ENCODE measurements at places on chromosomes 5 and 9. TPM values are rescaled to one million over a fixed set of nuclear protein-coding genes. Genes with fewer than 3 reads are reported as not detected.

The OSMR gene
- 4.4 TPM for total RNA-seq

The FAM170A gene
- not detected for total RNA-seq

The BAAT gene
- total RNA-seq = 0.66 TPM

The DRD1 gene
- total RNA-seq = under 0.01 TPM

The HMCN2 gene
- total RNA-seq = 3.4 TPM

The FBN2 gene
- 110 TPM for total RNA-seq

DNA sequence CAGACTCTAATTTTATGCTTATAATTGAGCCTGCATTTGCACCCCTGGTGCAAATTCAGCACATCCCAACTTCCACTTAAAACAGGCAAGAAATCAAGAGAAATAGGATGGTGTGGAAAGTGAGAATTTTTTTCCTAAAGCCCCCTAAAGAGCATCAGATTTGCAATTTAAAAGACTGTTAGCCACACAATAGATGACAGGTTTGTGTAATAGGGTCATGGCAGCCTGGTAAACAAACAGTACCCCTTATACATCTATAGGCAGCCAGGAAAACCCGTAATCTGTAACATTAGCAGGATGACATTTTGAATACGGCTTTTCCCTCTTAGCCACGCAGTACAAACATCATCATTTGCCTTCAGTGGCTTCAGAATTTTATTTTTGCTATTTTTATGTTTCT, 17.2 kb downstream of the EBF1 start:
- no peaks in the 10 kb centered on the region for H3K27me3 ChIP-seq
- no peaks in the 10 kb centered on the region for H3K4me1 ChIP-seq
- H3K27ac ChIP-seq = no peak overlapping the region
- DNase-seq = no peak

GRCh38 chr5:132492386-132493125, 2.0 kb upstream of the IRF1 start:
- peaks cover 16% of the 10 kb centered on the region for H3K36me3 ChIP-seq
- no peak overlapping the region for H3K4me3 ChIP-seq
- peaks cover 2% of the 10 kb centered on the region for H3K27me3 ChIP-seq
- DNase-seq = peak; percentile 3

GRCh38 chr9:37339923-37340322, 82.6 kb upstream of the GRHPR start:
- no peak overlapping the region for H3K4me3 ChIP-seq
- H3K4me1 ChIP-seq = no peaks in the 10 kb centered on the region
- H3K27ac ChIP-seq = no peak overlapping the region
- H3K36me3 ChIP-seq = no peaks in the 10 kb centered on the region
- DNase-seq = no peak

DNA sequence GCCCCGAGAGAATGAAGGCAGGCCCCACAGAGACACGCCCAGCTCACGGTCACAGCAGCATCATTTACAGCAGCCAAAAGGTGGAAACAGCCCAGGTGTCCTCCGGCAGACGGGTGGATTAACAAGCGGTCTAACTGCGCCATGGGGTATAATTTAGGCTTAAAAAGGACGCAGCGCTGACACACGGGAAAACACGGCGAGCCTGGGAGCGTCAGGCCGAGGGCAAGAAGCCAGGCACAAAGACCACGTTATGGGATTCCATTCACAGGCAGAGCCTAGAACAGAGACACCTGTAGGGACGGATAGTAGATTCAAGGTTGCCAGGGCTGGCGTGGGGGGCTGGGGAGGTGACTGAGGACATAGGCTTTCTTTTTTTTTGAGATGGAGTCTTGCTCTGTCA, 36.9 kb upstream of the TMEM250 start:
- no peak overlapping the region for H3K4me3 ChIP-seq
- peaks cover 54% of the 10 kb centered on the region for H3K27me3 ChIP-seq
- H3K4me1 ChIP-seq = no peaks in the 10 kb centered on the region
- no peak for DNase-seq
- no peaks in the 10 kb centered on the region for H3K36me3 ChIP-seq

DNA sequence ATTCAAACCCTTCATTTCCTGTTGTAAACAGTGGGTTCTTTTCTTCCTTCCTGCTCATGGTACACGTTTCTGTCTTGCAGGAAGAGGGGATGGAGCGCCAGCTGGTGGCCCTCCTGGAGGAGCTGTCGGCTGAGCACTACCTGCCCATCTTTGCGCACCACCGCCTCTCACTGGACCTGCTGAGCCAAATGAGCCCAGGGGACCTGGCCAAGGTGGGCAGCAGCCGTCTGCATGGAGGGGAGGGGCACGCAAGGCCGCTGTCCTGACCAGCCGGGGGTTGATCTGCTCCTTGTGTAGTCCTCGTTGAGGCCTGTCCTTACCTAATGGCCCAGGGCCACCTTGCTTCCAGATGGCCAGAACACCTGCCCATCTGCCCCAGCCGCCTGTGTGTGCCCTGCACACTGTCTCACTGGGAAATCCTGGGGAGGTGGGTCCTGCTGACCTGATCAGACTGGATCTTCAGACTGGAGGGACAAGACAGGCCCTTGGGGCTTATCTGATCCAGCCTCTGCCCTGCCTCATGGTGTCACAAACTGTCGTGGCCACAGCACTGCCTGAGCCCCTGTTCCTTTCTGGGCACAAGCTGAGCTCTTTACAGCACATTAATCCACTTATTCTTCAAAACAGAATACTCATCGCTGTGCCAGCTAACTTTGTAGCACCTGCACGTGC, 44.7 kb downstream of the LRSAM1 start:
- H3K4me3 ChIP-seq = no peak overlapping the region
- no peak overlapping the region for H3K27ac ChIP-seq
- peaks cover 73% of the 10 kb centered on the region for H3K36me3 ChIP-seq
- peaks cover 29% of the 10 kb centered on the region for H3K4me1 ChIP-seq

GRCh38 chr5:151222054-151222789, 1.7 kb downstream of the CCDC69 start:
- peaks cover 3% of the 10 kb centered on the region for H3K36me3 ChIP-seq
- DNase-seq = no peak

DNA sequence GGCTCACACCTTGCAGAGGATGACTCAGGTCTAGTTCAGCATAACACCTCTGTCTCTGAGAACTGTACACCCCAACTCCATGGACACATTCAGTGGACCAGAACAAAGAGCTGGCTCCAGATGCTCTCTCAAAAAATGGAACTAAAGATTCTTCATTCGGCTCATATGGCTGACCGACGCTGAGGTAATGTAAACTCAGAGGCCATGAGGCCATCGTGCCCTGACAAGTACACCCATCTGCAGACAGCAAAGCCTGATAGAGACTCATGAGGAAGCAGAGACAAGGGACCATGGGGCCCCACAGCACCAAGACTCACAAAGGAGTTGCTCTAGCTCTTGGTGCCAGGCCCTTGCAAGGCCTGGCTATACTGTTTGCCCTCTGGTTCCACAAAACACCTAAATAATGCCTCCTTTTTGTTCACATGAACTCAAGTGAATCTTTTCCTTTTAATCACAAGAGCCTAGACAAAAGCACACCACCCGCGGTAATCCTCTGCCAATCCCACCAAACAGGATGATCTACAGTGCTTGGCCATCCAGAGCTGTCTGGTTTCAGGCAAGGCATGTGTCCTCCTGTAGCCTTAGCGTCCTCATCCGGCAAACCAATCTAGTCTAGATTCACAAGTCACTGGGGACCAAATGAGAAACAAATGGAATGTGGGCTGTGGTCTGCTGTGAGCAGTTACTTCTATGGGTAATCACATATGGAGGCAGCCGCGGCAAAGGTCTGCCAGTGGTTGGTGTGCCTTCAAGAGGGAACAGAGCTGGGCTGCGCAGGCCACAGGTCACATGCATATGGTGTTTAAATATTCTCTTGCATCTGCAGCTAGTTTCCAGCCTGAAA, 22.7 kb downstream of the MED27 start:
- H3K27ac ChIP-seq = no peak overlapping the region
- no peak overlapping the region for H3K4me3 ChIP-seq
- H3K4me1 ChIP-seq = peaks cover 10% of the 10 kb centered on the region
- no peak for DNase-seq

DNA sequence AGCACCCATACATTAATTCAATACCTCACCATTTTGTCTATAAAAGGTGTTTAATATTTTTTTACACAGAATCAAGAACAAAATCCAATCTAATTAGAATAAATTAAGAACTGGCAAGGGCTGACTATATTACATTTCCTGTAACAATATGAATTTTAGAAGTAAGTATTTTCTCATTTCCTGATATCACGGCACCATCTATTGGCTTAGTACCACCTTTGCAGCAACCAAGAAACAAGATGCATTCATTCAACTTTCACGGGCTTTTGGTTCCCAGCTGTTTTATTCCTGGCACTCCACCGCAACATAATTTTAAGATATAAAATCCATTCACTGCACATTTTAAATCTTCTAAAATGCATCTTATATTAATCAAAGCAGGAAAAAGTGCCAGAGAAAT, 20.6 kb downstream of the PSMB7 start:
- H3K27ac ChIP-seq = no peak overlapping the region
- no peak overlapping the region for H3K4me3 ChIP-seq
- H3K27me3 ChIP-seq = no peaks in the 10 kb centered on the region
- DNase-seq = no peak
- peaks cover 9% of the 10 kb centered on the region for H3K36me3 ChIP-seq
- peaks cover 42% of the 10 kb centered on the region for H3K4me1 ChIP-seq

GRCh38 chr9:34715639-34716215, 5.8 kb upstream of the CCL21 start:
- no peak overlapping the region for H3K27ac ChIP-seq
- no peaks in the 10 kb centered on the region for H3K4me1 ChIP-seq
- peaks cover 3% of the 10 kb centered on the region for H3K27me3 ChIP-seq
- H3K4me3 ChIP-seq = no peak overlapping the region
- no peaks in the 10 kb centered on the region for H3K36me3 ChIP-seq

DNA sequence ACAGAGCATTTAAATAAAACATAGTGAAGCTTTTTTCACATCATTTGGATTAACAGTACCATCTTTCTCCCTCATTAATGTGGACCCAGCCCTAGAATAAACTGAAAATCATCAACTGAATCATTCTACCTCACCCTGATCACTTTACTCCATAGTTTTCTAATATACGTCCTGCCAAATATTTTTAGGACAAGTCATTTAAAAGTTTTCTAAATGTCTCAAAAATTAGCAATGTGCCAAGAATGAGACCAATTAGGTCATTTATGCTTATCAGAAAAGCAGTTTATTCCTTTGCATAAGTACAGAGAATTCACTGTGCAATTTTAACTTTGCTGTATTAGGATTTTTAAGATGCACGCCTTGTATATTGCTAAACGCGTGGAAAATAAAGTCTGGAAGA, 284.4 kb downstream of the PIK3R1 start:
- DNase-seq = peak; percentile 49
- H3K27me3 ChIP-seq = no peaks in the 10 kb centered on the region
- H3K36me3 ChIP-seq = no peaks in the 10 kb centered on the region

- no peak for DNase-seq
- H3K36me3 ChIP-seq = no peaks in the 10 kb centered on the region
- no peak overlapping the region for H3K27ac ChIP-seq
- H3K4me3 ChIP-seq = no peak overlapping the region
Measured at GRCh38 chr9:16712787-16713186, 157.7 kb downstream of the BNC2 start.

- no peaks in the 10 kb centered on the region for H3K36me3 ChIP-seq
- DNase-seq = no peak
- no peak overlapping the region for H3K4me3 ChIP-seq
- no peaks in the 10 kb centered on the region for H3K4me1 ChIP-seq
Measured at GRCh38 chr5:58322453-58322852, 137.4 kb downstream of the PLK2 start.

- H3K27ac ChIP-seq = no peak overlapping the region
- no peaks in the 10 kb centered on the region for H3K36me3 ChIP-seq
- no peak for DNase-seq
- no peaks in the 10 kb centered on the region for H3K4me1 ChIP-seq
Measured at GRCh38 chr5:173191561-173191960, 43.4 kb downstream of the NKX2-5 start.

DNA sequence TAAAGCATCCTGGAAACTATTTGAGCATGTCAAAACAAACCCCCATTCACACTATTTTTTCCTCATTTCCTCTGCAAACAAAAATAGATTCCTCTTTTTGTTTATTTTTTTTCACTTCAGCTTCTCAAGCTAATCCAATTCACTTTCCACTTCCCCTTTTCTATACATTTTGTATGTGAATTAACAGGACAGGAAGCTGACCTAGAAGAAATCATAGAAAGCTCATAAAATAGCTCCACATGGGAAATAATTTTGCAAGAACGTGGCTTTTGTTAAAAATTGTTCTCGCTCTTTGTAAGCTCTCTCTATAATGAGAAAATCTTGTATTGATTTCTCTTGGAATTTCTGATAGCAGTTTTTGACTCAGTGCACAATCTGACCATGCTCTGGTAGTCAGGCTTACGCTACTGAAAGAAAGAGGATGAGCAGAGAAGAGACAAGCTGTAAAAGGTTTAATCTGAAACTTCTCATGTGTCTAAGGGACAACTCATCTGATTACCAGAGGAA, 215.8 kb downstream of the ADAMTS12 start:
- no peak overlapping the region for H3K4me3 ChIP-seq
- peak; percentile 80 for DNase-seq
- H3K27me3 ChIP-seq = no peaks in the 10 kb centered on the region
- H3K4me1 ChIP-seq = no peaks in the 10 kb centered on the region
- H3K36me3 ChIP-seq = no peaks in the 10 kb centered on the region

- no peak overlapping the region for H3K27ac ChIP-seq
- no peaks in the 10 kb centered on the region for H3K27me3 ChIP-seq
- H3K36me3 ChIP-seq = peaks cover 38% of the 10 kb centered on the region
- DNase-seq = no peak
- peaks cover 2% of the 10 kb centered on the region for H3K4me1 ChIP-seq
Measured at GRCh38 chr9:132293145-132293721, 61.6 kb downstream of the SETX start.

DNA sequence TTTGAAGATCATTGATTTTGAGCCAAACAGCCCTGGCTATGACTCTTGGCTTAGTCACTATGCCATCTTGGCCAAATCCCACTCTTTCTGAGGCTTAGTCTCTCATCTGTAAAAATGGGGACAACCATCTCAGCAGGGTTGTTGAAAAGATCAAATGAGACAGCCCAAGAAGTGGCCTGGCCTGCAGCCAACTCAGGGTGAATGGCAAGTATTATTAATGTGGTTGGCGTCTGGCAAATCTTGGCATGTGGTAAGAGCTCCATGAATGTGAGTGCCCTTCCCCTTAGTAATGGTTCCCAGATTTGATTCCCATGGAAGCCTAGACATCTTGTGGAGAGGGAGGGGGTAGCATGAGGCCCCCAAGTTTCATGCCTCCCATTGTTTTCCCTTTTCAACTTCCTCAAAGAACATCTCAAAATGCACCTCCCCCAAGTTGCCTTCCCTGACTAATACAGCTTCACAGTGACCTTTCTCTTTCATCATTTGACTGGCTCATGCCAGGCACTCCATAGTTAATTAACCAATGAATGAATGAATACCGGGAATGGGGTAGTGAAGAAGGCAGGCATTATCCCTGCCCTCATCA, 11.8 kb upstream of the TGFBI start:
- DNase-seq = peak; percentile 43
- no peaks in the 10 kb centered on the region for H3K27me3 ChIP-seq
- no peak overlapping the region for H3K4me3 ChIP-seq
- H3K36me3 ChIP-seq = no peaks in the 10 kb centered on the region
- no peak overlapping the region for H3K27ac ChIP-seq

DNA sequence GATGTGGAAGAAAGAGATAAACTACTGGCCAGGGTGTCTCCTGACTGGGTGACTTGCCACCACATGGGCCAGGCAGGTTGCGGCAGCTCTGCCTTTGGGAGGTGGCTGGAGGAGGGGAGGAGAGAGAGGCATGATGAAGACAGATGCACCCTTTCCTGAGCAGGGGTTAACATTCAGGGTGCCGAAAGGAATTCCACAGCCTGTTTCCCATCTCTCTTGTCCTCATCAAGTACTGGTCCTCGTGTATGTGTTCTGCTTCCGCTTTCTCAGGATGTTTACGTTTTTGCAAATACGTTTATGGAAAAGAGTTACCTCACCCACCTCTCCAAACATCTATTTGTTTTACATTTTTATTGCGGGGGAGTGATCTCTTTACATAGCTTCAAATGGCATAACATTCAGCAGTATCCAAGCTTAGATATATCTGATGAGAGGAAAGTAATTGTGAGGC, 73.4 kb downstream of the C9orf85 start:
- DNase-seq = no peak
- H3K27me3 ChIP-seq = no peaks in the 10 kb centered on the region
- H3K4me3 ChIP-seq = no peak overlapping the region

Measured in muscle of leg (tissue), 16 donors.